ENCODE measurements at places on chromosomes 6 and 20. TPM values are rescaled to one million over a fixed set of nuclear protein-coding genes. Genes with fewer than 3 reads are reported as not detected.

The GPR31 gene
- total RNA-seq, result not detected

The PRSS16 gene
- total RNA-seq, result 4.8 TPM

The RIPK1 gene
- 26.8 TPM for total RNA-seq

The PRND gene
- total RNA-seq, result not detected

The PPP1R18 gene
- total RNA-seq, result 106 TPM

The HECA gene
- total RNA-seq, result 23.8 TPM

The BPIFA1 gene
- total RNA-seq, result not detected

The RTEL1 gene
- 8.0 TPM for total RNA-seq

The GGTLC1 gene
- not detected for total RNA-seq

The SH3BGRL2 gene
- 14.9 TPM for total RNA-seq

The NRM gene
- 13.2 TPM for total RNA-seq

The COL11A2 gene
- total RNA-seq, result 0.64 TPM

The ENPP4 gene
- total RNA-seq, result 4.0 TPM

The ATG5 gene
- total RNA-seq, result 32.6 TPM

The MOG gene
- not detected for total RNA-seq

The APCDD1L gene
- 1.7 TPM for total RNA-seq

The FAM209B gene
- total RNA-seq, result not detected

The ABHD16B gene
- total RNA-seq, result not detected

The SOBP gene
- not detected for total RNA-seq

The ADAT2 gene
- total RNA-seq, result 17.6 TPM

The MYT1 gene
- not detected for total RNA-seq

The MICB gene
- total RNA-seq, result 5.3 TPM

The TSHZ2 gene
- total RNA-seq, result 11.1 TPM

The PRR18 gene
- total RNA-seq, result 0.09 TPM

The ERVFRD-1 gene
- total RNA-seq, result not detected

The CDSN gene
- total RNA-seq, result 1.2 TPM

The ZBP1 gene
- not detected for total RNA-seq

The RSPH4A gene
- total RNA-seq, result 0.33 TPM

The PREX1 gene
- 0.17 TPM for total RNA-seq

The SLC17A3 gene
- total RNA-seq, result not detected

The LY6G6C gene
- total RNA-seq, result not detected

The CBLN4 gene
- total RNA-seq, result not detected

The ALDH8A1 gene
- 2.7 TPM for total RNA-seq

The ESR1 gene
- 0.33 TPM for total RNA-seq

The NRSN1 gene
- not detected for total RNA-seq

The HLA-F gene
- total RNA-seq, result 27.2 TPM

The CLIC5 gene
- not detected for total RNA-seq

The C6orf47 gene
- 17.0 TPM for total RNA-seq

The EEF1E1 gene
- total RNA-seq, result 20.2 TPM

The TNXB gene
- total RNA-seq, result 0.17 TPM

The MUC22 gene
- not detected for total RNA-seq

The SLC2A10 gene
- 4.2 TPM for total RNA-seq
